ENCODE measurements at places on chromosomes 12 and 14.

GRCh38 chr12:51910691-51911090, 3.4 kb downstream of the ACVRL1 start:
- DNase-seq = no peak

- DNase-seq = no peak
These were observed 143.7 kb downstream of the PIWIL1 start for GRCh38 chr12:130481392-130481879.

- no peak for DNase-seq
These were observed 38.6 kb upstream of the ACSM4 start for GRCh38 chr12:7265251-7265650.

DNA sequence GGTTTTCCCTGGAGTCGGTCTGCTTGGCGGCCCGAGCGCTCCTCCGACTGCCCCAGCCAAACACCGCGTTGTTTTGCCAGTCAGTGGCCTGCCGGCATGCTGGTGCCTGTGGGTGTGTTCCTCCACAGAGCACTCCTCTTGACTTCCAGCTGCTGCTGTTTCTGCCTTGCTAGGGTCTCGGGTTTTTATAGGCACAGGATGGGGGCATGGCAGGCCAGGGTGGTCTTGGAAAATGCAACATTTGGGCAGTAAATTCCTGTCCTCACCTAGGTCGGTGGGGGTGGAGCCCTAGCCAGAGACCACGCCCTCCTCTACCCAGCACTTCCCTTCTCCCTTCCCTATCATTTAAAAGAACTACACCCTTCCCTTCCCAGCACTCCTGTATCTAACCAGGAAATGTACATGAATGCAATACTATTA, 34.7 kb upstream of the VASH1 start:
- DNase-seq = no peak
